ENCODE measurements at places on chromosomes 2 and 18.

GRCh38 chr2:128602699-128603101, 284.0 kb upstream of the HS6ST1 start:
- peak; percentile 77 for DNase-seq

DNA sequence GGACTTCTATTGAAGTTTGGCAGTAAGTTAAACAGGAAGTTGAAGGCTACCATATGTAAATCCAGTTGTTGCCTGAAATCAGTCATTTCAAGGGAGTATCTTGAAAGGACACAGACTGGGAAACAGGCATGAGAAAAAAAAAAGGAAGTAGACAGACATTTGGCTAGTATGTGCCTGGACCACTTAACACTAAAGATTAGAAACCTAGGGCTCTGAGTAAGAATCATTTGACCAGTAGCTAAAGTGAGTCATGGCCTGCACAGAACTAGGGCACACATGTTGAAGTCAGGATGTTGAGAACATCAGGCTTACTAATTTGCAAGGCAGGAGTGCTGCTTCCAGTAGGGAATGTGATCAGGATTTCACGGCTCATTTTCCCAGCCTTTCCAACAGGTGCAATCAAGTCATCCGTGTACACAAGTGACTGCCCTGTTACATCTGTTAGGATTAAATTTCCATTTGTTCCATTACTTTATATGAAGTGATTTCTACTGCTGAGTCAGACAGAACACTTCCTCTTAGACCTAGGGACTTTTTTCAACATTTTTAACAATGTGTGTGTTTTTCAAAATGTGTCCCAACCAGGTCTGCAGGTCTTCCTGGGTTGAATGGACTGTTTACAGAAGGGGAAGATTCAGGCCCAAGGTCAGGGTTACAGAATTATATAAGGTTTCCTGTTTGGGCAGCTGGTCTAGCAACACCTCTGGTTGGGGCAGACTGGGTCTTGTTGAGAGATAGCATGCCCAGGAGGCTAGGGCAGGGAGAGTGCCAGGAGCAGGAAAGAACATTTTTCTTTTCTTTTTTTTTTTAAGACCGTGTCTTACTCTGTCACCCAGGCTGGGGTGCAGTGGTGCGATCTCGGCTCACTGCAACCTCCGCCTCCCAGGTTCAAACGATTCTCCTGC, 145.6 kb downstream of the TGIF1 start:
- no peak for DNase-seq

- no peak for DNase-seq
Observed at GRCh38 chr2:46041434-46041833, 255.8 kb upstream of the EPAS1 start.

GRCh38 chr2:189633392-189633811, 27.9 kb upstream of the ASNSD1 start:
- DNase-seq = no peak

DNA sequence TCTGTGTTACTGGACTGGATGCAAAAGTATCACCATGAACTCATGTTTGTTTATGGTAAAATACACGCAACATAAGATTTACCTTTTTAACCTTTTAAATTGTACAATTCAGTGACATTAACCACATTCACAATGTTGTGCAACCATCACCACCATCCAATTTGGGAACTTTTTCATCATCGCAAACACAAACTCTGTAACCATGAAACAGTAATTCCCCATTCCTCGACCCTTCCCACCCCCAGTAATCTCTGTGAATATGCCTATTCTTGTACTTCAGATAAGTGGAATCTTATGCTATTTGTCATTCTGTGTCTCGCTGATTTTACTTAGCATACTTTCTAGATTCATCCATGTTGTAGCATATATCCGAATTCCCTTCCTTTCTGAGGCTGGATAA, 31.1 kb upstream of the EPAS1 start:
- no peak for DNase-seq

- DNase-seq = peak; percentile 70
Observed at GRCh38 chr2:238169708-238170251, 11.0 kb downstream of the ERFE start.

DNA sequence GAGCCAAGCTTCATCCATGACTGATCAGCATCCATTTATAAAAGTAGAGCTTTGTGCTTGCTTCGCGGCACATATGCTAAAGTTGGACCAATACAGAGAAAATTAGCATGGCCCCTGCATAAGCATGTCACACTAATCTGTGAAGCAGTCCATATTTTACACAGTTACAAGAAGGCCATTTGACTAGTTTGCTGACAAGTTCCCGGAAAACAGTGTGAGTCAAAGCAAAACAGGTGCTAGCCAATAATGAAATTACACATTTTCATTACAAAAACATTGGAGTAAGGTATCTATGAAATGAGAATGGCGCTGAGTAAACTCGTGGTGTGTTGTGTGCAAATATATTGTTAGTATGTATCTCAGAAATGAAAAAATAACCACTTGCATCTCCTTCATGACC, 4.7 kb downstream of the ANKRD62 start:
- no peak for DNase-seq
